Type B pancreatic cell (in vitro differentiated cells): ENCODE measurements at places on chromosomes 13 and 19.

DNA sequence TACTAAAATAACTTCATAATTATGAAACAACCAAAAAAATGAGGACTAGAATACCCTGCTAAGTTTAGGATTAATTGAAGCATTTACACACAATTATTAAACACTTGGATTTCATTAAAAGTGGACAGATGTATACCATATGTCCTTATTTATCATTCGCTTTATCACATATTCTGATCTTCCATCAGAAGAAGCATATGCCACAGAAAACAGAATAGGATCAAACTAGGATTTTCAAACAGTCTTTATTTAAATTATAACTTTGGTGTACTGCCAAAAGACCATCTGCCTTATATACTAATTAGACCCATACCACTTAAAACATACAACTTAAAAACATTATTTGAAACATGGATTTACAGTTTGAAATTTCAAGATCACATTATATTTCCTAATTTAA is 727.1 kb upstream of the KLHL1 start:
- no peak for DNase-seq

GRCh38 chr13:98285852-98286594 is 109.0 kb upstream of the RNF113B start:
- no peak for DNase-seq

DNA sequence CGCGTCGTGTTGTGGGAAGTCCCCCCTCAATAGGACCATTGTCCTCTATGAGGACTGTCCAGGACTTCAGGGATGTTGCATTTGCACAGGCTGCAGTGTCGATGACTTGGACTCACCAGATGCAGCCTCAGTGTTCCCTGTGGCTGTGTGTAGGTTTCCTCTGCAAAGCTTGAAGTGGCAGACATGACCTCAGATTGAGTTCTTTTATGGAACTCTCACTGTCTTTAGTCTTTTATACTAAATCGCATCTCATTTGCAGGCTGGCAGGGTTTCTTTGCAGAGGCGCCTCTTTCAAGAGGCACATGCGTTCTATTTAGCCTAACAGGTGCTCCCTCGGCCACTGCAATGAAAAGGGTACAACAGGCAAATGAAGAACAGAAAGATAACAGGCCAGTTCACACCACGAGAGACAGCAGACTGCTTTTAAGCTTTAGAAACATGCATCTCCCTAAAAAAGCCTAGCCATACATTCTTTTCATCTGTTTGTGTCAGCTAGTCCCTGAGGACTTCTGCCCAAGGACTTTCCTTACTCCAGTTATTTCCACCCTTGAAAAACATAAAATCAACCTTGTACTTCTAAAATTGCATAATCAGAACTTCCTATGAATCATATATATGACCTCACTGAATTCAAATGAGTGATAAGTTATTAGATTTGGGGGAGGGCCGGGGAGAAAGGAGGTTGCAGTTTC is 118.4 kb downstream of the RAB20 start:
- DNase-seq, result no peak

DNA sequence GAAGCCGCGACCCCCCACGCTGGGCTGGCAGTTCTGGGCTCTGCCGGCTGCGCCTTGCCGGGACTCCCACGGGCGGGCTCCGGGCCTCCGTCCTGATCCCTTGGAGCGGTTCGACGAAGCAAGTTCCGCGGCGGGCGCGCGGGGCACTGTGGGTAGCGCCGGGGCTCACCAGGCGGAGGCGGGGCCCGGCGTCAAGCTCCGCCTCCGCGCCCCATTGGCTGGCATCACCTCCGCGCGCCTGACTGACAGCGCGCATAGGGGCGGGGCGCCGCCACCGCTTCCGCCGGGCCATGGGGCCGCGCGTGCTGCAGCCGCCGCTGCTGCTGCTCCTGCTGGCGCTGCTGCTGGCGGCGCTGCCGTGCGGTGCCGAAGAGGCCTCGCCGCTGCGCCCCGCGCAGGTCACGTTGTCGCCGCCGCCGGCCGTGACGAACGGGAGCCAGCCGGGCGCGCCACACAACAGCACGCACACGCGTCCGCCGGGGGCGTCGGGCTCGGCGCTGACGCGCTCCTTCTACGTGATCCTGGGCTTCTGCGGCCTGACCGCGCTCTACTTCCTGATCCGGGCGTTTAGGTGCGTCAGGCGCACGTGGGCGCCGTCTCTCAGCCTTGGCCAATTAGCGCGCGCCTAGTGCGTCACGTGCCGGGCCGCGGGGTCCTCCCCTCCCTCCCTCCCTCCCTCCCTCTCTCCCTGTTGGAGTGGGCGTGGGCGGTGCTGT is at the start of gene FAM174C:
Gene FAM174C, plus strand, starts transcription at position 271 of the 716 bp plus-strand sequence. Its CDS starts 20 bp downstream, at position 291.
- DNase-seq, result peak; percentile 94

- no peak for DNase-seq
Measured at GRCh38 chr13:106534639-106535551, 567 bp downstream of the EFNB2 start.
